ENCODE measurements at places on chromosomes 1 and 21.
A peak's percentile ranks its signal among the peaks of the same experiment; 100 is the strongest.

- no peak for DNase-seq
These were observed 286.6 kb downstream of the COL11A1 start for GRCh38 chr1:102821707-102822106.

DNA sequence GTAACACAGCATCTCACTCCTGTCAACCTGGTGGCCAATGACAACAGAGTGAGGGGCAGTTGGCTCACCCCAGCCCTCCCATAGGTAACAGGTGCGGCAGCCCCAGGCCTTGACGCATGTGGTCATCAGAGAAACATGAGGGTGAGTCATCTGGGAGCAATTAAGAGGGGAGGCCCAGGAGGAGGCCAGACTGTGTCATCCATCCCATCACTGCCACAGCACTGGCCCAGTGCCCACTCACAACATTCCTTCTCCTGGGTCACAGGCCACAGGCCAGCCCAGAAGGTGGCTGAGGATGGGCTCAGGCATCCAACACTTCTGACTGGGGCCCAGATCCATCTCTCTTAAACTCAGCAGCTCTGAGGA lies 17.1 kb downstream of the TEX35 start:
- no peak for DNase-seq

- no peak for DNase-seq
These were observed 24.9 kb downstream of the FAM163A start for GRCh38 chr1:179767996-179768395.

GRCh38 chr1:31108861-31109260 lies 43.3 kb upstream of the PUM1 start:
- no peak for DNase-seq

DNA sequence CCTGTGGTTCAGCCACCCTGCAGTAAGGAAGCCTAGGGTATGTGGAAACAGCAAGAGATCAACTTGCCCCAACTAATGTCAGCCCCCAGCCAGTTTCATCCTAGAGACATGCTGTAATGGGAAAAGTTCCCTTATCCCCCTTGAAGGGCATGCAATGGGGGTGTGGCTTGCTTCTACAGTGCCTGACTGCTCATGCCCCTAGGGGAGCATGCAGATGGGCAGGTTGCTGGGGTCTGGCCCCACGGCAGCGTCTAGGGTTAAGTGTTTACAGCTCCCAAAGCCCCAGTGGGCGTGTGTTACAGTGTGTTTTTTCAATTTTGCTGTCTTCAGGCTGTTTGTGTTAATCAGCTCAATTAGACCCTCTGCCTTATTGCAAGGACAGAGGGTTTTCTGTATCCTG lies 1105.9 kb downstream of the AMY1C start:
- no peak for DNase-seq

DNA sequence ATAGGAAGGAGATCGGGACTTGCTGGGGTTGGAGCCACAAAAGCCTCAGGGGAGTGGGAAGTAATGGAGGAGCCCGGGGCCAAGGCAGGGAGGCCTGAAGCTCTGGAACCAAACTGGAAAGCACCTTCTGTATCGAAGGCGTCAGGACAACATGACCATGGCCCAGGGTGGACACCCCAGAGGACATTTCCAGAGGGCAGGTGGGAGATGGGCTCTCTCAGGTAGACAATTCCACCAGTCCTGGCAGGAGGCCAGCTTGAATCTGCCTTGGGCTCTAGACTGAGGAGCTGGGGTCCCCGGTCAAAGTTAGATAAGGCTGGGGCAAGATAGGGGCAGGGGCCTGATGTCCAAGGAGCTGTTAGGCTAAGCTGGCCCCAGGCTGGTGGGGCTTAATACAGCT lies 104.9 kb upstream of the EDN2 start:
- DNase-seq = no peak

DNA sequence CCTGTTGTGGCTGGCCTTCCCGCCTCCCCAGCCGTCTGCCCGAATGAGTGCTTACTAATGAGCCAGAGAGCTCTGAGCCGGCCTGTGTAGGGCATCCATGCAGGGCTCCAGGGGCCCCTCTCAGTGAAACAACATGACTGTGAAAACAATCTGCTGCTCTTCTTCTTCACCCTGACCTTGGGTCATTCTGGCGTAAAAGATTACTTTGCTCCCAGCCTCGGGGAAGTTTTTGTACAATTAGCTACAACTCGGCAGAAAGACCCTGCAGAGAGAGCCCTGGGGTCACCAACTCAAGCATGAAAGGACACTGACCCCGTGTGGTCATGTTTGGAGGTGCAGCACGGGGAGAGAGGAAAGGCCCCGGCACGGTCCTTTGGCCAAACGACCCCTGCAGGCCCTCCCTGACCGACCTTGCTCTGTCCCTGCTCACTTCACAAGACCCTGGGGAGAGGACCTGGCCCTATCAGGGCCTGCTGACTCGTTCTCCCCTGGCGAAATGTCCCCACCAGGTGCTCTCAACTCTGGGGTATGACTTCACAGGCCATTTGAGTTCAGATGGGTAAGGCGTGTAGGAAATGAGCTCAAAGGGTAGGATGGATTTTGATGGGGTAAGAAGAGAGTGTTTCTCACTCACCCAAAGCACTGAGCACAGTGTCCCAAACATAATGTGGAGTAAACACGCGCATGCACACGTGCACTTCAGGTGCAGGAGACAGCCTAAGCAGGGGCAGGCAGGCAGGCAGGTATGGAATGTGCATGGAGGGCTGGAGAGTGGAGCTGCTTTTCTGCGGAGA lies 22.9 kb upstream of the FAM20B start:
- DNase-seq = peak; percentile 92

- no peak for DNase-seq
These were observed 177.9 kb downstream of the CDC42BPA start for GRCh38 chr1:227140376-227140775.

- DNase-seq = no peak
These were observed 454.3 kb downstream of the AJAP1 start for GRCh38 chr1:5108740-5109139.

DNA sequence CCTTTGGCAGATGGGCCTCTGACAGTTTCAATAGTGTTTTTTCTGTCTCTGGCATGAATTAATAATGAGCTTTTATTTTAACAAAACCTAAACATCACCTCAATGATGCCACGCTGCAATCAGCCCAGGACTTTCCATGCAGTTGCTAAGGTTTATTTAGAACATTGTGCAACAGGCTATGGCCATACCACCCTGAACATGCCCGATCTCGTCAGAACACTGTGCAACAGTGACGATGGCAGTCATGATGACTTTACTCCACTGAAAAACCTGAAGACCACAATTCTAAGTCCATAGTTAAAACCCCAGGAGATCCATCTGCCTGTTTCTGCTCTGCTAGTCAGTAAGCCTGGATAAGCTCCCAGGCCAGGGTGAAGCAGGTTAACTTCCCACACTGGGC lies 310.0 kb downstream of the PBX1 start:
- no peak for DNase-seq

DNA sequence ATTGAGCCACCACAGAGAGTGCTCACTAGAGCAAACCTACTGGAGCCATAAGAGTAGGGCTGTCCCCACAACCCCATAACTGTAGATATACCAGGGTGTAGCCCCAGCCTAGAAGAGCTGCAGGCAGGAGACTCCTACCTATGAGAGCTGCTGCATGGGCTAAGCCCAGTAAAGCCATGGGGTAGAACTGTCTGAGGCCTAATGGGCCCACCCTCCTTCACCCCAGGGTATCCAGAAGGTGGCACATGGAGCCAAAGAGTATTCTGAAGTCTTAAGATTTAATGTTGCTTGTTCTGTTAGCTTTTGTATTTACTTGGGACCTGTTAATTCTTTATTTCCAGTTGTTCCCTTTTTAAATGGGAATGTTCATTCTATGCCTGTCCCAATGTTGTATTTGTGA lies 1193.7 kb upstream of the ADGRL2 start:
- DNase-seq = no peak

- no peak for DNase-seq
These were observed 18.9 kb downstream of the GPA33 start for GRCh38 chr1:167071286-167071685.

DNA sequence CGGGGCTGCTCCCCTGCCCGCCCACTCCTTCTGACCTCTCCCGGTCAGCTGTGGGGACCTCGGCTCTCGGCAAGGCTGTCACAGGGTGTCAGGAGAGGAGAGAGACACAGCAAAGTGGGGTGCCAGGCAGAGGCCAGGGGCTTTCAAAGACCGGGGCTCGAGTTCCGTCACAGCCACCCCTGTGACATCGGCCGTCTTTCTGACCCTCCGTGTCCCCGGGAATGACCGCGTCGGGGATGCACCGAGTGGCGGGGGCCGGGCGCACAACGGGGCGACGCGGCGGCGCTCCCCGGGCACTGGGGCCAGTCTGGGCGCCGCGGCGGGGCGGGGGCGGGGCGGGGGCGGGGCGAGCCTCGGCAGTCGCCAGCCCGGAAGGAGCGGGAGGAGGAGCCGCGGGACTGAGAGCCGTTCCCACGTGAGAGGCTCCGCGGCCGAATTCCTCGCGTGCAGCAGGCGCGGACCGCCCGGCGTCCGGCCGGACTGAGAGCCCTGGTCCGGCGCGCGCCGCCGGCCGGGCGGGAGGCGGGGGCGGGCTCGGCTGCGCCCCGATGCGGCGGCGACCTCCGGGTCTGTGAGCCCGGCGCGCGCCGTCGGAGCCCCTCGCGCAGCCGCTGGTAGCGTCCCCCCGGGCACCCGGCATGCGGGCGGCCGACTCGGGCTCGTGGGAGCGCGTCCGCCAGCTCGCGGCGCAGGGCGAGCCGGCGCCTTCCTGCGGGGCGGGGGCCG lies 229.7 kb upstream of the TMEM51 start:
- DNase-seq = peak; percentile 71

- DNase-seq = no peak
These were observed 70.3 kb upstream of the PRDX6 start for GRCh38 chr1:173406783-173407230.

GRCh38 chr1:68140536-68140935 lies 90.1 kb upstream of the DIRAS3 start:
- no peak for DNase-seq

- no peak for DNase-seq
These were observed 129.2 kb upstream of the TNR start for GRCh38 chr1:175872588-175872987.

DNA sequence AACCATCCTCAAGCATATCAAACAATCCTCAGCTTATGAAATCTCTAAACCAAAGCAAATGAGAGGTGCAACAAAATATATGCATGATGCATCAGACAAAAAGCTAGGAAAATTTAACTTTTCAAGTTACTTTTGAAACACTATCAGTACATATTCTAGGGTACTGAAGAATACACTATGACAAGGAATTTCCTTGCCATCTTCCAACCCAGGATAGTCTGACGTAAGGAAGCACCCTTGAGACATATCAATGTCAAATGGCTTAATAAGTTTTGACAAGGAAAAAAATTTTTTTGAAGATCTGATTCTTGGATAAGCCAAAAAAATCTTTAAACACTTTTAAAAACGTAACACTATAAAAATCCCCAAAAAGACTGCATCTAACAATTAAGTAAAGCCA lies 64.9 kb downstream of the KIFAP3 start:
- no peak for DNase-seq

DNA sequence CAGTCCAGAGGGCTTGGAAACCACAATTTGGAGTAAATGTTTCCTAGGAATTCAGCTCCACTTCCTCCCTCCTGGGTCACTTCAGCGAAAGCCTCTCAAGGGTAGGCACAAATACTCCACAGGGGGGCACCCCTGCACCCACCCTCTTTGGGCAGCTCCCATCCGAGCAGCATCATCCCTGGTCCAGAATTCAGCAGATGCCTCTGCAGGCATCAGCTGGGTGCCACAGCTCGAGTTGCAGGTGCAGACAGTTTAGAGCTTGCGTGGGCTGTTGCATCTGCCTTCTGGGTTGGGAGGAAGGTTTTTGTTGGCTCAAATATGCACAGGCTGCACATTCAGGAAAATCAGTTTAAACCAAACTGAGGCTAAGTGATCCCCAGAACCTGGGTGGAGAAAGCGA lies 25.0 kb downstream of the KANK4 start:
- no peak for DNase-seq

GRCh38 chr1:183034682-183035081 lies 11.5 kb downstream of the LAMC1 start:
- DNase-seq = no peak

GRCh38 chr1:195886000-195886399 lies 722.2 kb downstream of the KCNT2 start:
- no peak for DNase-seq

DNA sequence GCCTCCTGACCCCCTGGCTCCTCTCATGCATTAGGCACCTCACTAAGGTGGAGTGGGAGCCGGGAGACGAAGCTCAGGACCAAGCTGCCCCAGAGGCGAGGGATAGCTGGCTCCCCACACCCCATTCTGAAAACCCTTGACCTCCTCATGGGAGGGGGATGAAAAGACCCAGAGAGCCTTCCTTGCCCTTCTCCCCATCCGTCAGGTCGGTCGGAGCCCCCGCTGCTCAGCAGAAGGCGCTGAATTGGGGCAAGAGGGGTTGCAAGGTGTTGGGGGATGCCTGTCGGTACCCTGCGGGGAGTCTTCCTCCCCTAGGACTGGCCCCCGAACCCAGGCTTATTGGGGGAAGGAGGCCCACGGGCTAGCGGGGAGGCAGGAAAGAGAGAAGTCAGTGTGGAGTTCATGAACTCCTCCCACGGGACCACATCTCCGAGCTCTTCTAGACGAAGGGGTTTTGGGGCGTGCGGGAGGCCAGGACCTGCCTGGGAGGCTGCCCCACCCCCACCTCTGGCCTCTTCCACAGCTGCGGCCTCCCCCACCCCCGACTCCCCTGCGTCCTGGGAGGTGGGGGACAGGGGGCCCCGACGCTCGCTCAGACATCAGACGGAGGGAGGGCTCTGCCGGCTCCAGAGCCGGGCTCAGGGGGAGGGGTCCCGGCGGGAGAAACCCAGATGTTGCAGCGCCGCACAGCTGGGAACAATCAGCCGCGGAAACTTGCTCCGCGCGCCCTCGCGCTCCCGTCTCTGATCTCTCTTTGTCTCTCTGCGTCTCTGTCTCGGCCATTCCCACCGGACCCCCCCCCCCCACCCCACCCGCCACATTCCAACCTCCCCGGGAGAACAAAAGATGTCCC lies 719 bp downstream of the MFAP2 start:
- peak; percentile 74 for DNase-seq

DNA sequence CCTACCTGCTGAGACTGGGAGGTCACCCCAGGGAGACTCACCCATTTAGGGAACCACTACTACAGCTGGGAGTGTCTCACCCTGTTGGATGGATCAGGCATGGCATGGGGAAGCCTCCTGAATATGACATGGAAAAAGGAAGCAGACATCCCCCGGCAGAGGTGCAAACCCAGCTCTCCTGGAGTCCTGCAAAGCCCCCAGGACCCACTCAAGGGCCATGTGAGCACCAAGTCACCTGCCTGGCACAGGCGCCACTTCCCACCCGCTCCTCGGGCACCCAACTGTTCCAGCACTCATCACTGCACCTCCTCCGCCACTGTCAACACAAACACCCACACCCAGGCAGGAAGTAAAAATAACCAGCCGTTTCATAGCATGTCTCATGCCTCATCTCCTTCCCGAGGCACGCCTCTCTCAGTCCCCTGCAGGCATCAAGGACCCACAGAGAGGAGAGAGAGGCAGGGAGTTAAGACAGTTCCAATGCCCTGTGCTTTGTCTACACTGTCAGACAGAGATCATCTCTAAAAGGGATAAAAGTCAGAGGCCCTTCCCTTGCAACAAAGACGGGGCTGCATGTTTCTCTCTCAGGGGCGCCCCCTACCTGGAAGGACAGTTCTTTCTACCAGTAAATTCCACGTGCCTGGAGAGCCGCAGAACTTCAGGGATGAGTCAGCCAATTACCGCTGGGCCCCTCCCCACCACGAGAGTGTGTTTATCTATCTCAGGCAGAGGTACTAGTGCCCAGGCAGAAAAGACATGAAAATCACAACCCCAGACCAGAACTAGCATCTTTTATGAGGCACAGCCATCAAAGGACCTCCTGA lies 150.1 kb upstream of the SOD1 start:
- DNase-seq = no peak

- no peak for DNase-seq
These were observed 35.0 kb downstream of the PARP1 start for GRCh38 chr1:226372885-226373284.

- DNase-seq = no peak
These were observed 76.8 kb upstream of the SOX13 start for GRCh38 chr1:203996126-203996525.

Data from right forelimb (tissue), 1 donor.